ENCODE measurements at places on chromosomes 1 and 21.

DNA sequence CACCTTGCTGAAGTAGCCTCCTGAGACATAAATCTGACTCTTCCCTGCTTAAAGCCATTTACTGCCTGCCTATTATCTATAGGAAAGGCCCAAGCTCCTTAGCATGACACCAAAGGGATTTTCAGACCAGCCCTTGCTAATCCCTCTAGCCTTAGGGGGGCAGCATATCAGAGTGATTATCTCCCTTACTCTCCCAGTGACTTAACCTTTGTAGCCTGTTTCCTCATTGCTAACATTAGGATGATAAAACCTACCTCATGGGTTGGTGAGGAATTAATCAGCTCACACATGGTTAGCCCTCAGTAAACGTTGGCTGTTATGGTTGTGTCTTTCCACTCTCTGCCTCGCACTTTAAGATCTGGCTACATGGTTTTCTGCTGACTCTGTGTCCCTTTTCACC, 70.1 kb downstream of the ROR1 start:
- DNase-seq, result no peak

- no peak for DNase-seq
Measured at GRCh38 chr1:109826930-109827349, 63.2 kb upstream of the EPS8L3 start.

GRCh38 chr1:183956559-183957188, 80.9 kb downstream of the COLGALT2 start:
- peak; percentile 29 for DNase-seq

DNA sequence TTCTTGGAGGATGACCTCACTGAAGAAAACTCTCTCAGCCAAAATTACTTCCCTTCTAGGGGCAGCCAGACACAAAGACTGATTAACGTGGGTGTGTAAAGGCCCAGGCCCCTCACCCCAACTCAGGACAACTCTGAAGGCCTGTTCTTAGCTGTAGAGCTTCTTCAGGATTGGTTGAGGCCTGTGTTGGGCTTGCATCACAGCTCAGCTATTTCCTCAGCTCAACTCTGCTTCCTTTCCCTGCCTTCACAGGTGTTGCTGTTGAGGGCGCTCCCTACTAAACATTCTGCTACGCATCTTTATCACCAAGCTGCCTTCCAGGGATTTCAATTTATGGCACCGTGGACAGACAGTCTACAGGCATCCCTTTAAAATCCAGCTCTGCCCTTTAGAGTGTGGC, 36.8 kb downstream of the MAB21L3 start:
- DNase-seq, result no peak

- DNase-seq, result no peak
Measured at GRCh38 chr1:81126989-81127581, 673.6 kb upstream of the ADGRL2 start.

DNA sequence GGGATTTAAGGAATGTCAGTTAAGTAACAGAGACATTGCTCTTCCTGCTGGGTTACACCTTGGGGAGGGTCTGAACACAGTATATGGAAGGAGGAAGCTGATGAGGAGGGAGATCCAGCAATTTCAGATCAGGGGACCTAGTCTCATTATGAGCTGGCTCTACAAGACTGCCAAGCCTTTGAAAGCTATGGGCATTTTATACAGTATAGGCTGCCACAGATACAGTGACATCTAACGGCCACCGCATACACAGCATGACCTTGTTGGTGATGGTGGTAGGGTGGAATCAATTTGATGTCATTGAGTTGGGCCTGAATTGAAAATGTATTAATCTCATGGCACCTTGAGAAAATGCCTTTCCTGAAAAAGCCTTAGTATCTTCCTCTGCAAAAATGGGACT, 22.6 kb upstream of the ZP4 start:
- no peak for DNase-seq

DNA sequence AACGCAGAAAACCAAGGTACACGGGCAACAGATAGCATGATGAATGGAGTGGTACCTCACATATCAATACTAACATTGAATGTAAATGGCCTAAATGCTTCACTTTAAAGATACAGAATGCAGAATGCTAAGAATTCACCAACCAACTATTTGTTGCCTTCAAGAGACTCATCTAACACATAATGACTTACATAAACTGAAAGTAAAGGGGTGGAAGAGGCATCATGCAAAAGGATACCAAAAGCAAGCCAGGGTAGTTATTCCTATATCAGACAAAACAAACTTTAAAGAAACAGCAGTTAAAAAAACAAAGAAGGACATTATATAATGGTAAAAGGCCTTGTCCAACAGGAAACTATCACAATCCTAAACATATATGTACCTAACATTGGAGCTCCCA, 137.1 kb upstream of the APP start:
- DNase-seq, result no peak
